ENCODE measurements at places on chromosomes 2 and 18.

- DNase-seq, result no peak
Measured at GRCh38 chr2:133811409-133812125, 243.3 kb upstream of the NCKAP5 start.

DNA sequence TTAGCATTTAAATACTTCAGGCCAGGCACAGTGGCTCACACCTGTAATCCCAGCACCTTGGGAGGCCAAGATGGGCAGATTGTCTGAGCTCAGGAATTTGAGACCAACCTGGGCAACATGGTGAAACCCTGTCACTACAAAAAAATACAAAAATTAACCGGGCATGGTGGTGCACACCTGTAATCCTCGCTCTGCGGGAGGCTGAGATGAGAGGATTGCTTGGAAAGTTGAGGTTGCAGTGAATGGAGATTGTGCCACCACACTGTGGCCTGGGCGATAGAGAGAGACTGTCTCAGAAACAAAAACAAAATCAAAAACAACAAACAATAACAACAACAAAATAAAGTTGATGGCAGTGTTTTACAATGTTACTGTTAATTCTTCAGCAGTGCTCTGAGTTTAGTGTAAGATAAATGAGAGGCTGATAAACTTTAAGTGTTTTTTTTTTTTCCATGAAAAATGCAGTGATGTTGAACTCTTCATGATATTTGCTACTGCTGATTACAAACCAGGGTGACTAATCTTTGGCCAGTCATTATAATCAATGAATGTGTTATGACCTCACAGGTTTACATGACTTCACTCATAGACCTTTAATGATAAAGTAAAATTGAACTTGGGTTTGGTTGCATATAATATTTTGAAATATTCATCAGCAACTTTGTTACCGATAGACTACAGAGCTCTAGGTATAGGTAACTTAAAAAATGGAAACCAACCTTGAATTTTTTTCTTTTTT, 2.5 kb downstream of the ITGAV start:
- DNase-seq, result no peak

GRCh38 chr18:53991805-53992204, 232.7 kb downstream of the MBD2 start:
- DNase-seq, result no peak

DNA sequence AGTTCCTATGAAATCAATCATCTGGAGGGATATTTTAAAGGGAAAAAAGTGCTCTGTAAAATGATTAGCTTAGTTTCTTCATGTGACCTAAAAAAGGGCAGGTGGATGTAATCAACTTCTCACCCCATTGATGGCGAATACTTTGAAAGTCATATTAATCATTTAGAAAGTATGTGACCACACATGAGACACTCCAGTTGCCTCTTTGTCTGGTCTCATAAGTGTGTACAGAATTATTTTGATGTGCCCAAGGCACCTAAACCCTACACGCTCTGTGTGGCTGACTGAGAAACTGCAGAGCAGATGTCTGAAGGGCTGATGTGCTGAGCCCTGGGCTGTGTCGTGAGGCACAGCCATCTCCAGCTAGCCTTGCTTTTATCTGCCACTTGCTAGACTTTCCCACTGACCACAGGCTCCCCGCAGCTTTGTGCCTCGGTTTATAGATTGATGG, 26.9 kb downstream of the SGPP2 start:
- no peak for DNase-seq

GRCh38 chr2:229344151-229344551, 73.1 kb upstream of the PID1 start:
- DNase-seq, result no peak

DNA sequence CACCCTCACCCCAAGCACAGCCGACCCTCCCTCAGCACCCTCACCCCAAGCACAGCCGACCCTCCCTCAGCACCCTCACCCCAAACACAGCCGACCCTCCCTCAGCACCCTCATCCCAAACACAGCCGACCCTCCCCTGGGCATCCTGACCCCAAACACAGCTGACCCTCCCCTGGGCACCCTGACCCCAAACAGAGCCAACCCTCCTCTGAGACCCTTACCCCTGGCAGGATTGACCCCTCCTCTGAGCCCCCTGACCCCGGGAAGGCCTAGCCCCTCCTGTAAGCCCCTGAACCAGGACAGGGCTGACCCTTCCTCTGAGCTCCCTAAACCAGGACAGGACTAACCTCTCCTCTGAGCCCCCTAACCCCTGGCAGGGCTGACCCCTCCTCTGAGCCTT, 84.4 kb upstream of the RAB6C start:
- DNase-seq, result no peak

DNA sequence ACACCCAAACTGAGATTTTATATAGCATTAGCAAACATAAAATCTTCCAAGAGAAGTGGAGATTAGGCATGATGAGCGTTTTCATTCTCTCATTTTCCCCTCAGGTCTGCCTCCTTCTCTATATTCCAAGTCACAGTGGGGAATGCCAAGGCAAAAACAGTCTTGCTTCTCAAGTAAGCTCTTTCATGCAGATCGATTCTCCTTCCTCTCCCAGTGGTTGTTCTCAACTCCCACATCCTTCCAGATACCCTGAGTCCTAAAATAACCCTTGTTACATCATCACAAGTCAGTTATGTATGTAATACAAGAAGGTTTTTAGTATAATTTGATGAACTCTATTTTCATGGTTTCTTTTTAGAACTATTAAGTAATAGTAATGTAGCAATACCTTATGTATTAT, 150.6 kb downstream of the TXNL1 start:
- no peak for DNase-seq

DNA sequence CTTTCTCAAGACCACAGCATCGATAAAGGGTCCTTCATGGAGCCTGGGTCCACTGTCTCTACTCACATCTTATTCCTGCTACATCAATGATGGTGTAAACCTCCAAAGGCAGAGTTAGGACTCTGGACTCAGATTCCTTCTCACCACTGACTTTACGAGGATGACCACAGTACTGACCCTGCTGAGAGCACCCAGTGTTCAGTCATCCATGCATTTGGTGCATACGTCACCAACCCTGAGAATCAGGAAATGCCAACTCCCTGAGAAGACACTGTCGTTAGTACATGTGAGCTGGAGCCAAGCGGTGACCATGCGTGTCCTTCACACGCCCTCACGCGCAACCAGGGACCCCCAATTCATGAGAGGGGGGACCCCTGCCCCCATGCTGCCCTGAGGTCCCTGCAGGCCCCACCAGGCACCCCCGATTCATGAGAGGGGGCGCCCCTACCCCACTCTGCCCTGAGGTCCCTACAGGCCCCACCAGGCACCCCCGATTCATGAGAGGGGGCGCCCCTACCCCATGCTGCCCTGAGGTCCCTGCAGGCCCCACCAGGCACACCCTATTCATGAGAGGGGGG, 178.4 kb upstream of the TPO start:
- no peak for DNase-seq

DNA sequence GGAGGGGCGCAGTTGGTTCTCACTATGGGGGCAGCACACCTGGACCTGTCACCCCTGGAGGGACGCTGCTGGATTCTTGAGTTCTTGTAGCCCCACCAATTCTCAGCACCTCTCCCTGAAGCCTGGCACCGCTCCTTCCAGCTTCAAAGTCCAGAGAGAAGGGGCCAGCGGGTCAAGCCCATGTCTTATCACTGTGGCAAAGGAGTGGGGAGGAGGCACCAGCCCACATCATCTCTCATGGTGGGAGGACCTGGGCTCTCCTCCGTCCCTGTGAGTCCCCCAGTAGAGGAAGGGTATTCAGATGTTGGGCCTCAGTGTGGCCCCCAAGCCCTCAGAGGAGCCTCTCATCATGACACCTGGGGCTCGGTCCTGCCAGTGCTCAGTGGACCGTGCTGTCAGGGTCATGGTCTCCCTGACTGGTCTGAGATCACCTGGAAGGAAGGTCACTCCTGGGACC, 67.4 kb downstream of the HS1BP3 start:
- DNase-seq, result no peak

Data from NCI-H2029 treated with DMSO at 0.1 percent for 48 hours (cell line).